ENCODE measurements at places on chromosomes 3 and 15.

DNA sequence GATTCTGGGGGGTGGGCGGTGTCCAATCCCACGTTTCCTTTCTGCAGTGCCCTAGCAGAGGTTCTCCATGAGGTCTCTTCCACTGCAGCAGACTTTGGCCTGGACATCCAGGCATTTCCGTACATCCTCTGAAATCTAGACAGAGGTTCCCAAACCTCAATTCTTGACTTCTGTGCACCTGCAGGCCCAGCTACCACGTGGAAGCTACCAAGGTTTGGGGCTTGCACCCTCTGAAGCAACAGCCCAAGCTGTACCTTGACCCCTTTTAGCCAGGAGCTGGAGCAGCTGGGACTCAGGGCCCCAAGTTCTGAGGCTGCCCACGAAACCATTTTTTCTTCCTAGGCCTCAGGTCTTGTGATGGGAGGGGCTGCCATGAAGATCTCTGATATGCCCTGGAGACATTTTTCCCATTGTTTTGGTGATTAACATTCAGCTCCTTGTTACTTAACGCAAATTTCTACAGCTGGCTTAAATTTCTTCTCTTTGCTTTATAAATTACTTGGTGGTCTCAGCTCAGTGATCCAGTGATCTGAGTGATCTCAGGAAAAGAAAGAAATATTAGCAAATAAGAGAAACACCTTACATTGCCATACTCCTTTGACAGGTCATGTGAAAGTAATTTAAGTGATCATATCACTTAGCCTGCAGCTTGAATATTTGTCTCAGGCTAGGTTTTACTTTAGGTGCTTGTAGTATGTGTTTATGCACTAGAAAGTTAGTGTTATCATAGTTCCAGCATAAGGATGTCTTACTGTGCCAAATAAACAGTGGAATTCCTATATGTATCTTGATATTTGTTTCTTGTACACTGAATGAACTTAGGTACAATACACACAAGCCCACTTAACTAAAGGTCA lies 3.0 kb downstream of the SNAP23 start:
- no peak for DNase-seq

DNA sequence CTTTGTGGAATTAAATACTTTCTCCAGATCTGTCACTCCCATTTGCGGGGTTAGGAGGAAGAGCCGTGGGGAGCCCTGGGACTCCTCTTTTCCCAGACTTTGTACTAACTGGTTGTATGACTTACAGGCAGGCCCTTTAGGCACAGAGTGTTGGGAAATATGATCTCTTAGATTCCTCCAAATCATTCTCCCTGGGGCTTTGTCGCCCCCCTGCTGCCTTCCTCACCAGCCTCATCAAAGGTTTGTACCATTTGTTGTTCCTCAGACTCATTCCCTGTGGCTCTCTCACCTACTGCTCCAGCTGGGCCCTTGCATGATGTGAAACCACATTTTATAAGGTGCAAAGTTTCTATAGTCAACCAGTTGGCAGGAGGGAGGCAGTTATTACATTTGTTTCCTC lies 56.4 kb downstream of the CRYGS start:
- no peak for DNase-seq

- no peak for DNase-seq
Measured at GRCh38 chr3:33317963-33318709, 40.9 kb downstream of the FBXL2 start.

- DNase-seq = no peak
Measured at GRCh38 chr15:95698230-95698629, 632.3 kb upstream of the NR2F2 start.

- DNase-seq = no peak
Measured at GRCh38 chr3:10234526-10235230, 13.6 kb upstream of the TATDN2 start.

- no peak for DNase-seq
Measured at GRCh38 chr3:15797642-15798303, at the start of gene ANKRD28. Gene ANKRD28, minus strand, starts transcription at chr3:15797979. Its CDS starts 1,458 bp downstream, at chr3:15796521.

GRCh38 chr3:18149386-18149785 lies 275.8 kb downstream of the SATB1 start:
- DNase-seq = no peak

GRCh38 chr3:72627271-72627670 lies 221.0 kb downstream of the SHQ1 start:
- DNase-seq = no peak

GRCh38 chr3:127462111-127462655 lies 128.3 kb downstream of the TPRA1 start:
- no peak for DNase-seq

GRCh38 chr3:158167737-158168557 lies 58.1 kb downstream of the RSRC1 start:
- DNase-seq = no peak

GRCh38 chr3:146390957-146391356 lies 78.4 kb downstream of the PLSCR2 start:
- DNase-seq = no peak

DNA sequence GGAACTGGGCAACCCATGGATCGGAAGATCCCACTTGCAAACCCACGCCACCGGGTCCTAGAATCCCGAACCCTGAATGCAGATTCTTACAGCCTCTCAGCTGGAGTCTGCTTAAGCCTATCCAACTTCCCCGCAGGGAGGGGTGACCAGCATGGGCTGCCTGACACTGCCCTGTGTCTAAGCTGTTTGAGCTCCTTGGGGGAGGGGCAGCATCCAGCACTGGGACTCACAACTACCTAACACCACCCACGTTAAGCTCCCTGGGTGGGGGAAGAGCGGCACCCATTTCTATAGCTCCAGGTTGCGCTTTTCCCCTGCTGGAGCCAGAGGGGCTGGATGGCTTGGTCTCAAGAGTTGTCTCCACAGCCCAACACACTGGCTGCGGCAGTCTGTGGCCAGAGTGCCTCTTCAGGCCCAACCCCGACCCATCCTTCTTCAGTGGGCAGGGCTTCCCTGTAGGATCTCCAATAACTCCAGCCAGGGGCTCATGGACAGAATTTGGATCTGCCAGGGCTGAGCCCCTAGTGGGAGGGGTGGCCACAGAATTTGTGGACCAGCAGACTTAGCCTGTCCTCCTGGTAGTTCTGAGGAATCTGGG lies 649.2 kb downstream of the TUSC7 start:
- no peak for DNase-seq

GRCh38 chr15:92629975-92630626 lies 25.5 kb downstream of the FAM174B start:
- DNase-seq = no peak

DNA sequence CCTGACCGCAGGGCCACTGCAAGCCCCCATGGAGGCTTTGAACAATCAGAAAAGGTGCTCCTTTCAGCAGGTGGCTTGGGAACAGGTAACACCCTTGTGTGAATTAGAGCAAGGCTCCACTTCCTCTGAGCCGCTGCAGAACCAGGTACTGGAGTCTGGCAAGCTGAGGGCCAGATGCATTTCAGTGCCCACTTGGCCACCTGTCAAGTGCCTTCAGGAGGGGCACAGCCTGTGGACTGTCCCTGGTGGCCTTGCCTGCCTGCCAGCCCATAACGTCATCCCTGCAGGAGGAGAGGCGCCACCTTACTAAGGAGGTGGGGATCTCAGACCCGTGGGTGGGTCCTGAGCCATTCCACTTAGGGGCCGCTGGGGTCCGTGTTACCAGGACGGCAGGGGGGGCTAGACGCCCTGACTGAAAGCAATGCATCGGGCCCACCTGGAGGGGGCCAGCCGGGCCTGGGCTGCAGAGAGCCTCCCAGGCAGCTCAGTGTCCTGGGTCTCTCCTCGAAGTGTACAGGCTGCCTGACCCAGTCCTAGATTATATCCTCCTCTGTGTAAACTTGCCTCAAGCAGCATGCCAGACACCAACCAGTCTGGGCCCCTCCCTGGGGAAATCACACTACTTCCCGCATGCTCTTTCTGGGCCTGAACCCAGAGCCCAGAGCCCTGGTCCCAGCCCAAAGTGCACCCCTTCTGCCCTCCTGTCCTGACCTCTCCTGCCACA lies 16.1 kb downstream of the SPTBN5 start:
- no peak for DNase-seq

GRCh38 chr3:51808934-51809333 lies 29.9 kb upstream of the IQCF6 start:
- DNase-seq = no peak

GRCh38 chr3:113719758-113720157 lies 23.3 kb upstream of the USF3 start:
- no peak for DNase-seq

DNA sequence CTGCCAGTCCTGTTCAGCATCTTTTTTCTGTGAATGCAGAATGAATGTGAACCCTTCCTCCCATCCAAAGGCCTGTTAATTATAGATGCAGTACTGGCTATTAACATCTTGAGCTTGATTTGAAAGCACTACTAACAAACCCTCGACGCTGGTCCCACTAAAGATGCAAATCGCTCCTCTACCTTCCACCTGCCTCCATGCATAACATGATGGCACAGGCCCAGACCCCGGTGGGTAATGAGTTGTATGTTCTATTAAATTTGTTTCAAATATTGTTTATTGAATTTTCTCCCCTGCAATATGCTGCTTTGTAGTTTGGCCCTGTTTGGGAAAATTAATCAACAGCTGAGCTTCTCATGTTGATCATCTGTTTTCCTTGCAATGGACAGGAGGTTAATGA lies 69.3 kb downstream of the RAB11A start:
- no peak for DNase-seq

DNA sequence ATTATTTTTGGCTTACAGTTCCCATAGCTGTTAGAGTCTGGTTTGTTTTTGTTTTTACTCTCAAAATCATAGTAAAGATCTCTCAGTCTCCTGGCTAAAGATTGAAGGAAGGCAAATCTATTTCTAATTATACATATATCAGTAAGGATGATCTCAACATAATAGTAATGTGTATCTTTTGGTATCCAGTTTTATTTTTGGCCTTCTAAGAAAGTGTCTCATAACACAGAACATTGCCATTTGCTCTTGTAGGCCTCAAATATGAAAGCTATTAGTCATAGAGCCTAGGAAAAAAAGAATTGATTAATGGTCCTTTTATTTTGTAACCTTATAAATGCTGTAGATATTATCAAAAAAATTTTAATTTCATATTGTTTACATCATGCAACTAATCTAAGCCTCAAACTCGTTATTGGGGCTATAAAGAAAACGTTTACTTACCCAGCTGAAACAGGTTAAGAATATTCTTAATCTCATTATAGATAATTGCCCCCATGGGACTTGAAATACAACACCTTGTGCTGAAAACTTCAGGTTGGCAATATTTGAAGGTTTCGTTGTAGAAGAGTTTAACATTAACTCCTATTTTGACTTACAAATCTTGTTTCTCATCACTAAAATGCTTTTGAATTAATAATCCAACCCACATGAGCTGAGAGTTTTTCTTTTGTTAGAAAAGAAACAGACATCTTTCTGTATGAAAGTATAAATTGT lies 16.7 kb downstream of the FBXO45 start:
- no peak for DNase-seq

DNA sequence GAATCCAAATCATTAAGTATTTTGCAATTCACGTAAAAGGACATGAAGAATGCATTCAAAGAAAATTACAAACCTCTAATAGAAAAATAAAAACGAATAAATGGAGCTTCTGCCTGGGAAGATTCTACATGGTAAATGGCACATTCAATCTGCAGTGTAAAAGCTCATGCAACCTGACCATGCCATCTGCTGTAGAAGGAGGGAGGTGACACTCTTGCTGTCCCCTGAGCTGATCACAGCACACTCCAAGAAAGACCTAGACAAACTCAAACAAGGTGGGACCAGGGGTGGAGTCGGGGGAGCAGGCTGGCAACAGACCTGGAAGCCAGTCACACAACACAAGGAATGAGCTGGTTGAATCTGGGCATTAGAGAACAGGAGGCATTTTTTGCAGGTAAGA lies 101.8 kb downstream of the BDH1 start:
- no peak for DNase-seq

DNA sequence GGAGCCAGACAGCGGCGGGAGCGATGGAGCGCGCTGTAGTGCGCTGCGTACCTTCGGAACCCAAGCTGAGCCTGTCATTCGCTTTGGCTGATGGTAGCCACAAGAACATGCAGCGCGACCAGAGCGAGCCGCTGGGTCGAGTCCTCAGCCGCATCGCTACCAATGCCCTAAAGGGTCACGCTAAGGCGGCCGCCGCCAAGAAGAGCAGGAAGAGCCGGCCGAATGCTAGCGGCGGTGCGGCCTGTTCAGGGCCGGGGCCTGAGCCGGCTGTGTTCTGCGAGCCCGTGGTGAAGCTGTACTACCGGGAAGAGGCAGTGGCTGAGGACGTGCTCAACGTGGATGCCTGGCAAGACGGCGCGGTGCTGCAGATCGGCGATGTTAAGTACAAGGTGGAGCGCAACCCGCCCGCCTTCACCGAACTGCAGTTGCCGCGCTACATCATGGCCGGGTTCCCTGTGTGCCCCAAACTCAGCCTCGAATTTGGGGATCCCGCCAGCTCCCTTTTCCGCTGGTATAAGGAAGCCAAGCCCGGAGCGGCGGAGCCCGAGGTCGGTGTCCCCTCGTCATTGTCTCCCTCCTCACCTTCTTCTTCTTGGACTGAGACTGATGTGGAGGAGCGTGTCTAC lies 498 bp downstream of the PDE12 start:
- no peak for DNase-seq

DNA sequence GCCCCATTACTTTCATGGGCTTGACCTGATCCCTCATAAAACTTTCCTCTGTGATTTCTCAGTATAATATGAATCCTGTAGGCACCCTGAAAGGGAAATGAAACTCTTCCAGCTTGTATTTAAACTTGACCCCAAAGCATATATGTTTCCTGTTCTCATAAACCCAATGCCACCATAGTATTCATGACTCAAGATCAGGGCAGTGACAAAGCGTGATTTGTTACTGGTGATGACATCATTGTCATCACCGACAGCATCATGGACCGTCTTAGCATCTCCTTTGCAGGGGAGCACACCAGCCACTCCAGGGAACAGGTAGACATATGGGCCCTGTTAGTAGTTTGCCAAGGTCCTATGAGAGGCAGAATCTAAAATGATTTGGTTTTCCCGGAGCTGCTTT lies 741.2 kb downstream of the NR2F2 start:
- DNase-seq = no peak

- DNase-seq = peak; percentile 22
Measured at GRCh38 chr3:187777331-187777941, 32.2 kb upstream of the BCL6 start.

DNA sequence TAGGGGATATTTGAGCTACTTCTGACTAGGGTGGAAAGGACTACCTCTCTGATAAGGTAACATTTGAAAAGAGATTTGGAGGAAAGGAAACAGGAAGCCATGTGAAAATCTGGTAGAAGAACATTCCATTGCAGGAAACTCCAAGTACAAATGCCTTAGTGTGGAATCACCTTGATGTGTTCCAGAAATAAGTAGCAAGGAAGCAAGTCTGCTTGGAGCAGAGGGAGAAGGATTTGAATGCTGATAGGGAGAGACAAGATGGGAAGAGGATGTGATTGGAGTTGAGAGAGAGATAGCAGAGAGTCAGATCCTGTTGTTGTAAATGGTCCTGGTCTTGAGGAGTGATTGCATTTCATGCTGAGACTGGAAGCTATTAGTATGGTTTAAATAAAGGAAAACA lies 335.1 kb upstream of the DCBLD2 start:
- no peak for DNase-seq

DNA sequence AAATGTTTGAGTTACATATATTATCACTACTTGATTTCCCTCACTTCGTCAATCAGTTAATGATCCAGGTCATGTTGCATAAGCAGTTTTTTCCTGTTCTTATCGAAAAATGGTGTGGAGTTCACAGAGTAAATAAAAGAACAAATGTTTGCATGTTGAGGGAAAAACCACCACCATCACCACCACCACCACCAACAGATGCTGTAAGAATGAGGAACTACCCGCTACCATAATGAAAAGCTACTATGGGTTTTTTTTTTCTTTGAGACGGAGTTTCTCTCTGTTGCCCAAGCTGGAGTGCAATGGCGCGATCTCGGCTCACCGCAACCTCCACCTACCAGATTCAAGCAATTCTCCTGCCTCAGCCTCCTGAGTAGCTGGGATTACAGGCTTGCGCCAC lies 27.6 kb downstream of the RUBCN start:
- DNase-seq = no peak

GRCh38 chr3:16550305-16550675 lies 36.8 kb upstream of the RFTN1 start:
- DNase-seq = no peak
